ENCODE measurements at places on chromosomes 5 and 9.

- no peak for DNase-seq
These were observed 28.0 kb downstream of the ADAMTSL1 start for GRCh38 chr9:18501949-18502348.

DNA sequence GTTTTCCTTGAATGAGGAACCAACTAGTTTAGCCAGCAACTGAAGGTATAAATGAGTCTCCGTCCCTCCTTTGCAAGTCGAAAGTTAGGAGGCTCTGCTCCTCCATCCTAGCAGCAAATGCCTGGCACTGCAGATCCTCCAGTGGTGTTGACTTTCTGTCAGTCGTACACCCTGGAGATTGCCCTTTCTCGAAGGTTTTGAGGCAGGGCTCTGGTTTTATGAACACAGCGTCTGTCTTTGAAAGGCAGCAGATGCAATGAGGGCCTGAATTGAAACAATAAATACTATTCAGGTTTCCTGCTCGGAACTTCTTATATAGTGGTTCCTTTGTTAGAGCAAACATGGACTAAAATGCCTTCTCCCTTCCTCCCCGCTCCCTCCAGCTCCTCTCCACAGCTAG, 284.0 kb downstream of the TMEM38B start:
- DNase-seq: no peak

DNA sequence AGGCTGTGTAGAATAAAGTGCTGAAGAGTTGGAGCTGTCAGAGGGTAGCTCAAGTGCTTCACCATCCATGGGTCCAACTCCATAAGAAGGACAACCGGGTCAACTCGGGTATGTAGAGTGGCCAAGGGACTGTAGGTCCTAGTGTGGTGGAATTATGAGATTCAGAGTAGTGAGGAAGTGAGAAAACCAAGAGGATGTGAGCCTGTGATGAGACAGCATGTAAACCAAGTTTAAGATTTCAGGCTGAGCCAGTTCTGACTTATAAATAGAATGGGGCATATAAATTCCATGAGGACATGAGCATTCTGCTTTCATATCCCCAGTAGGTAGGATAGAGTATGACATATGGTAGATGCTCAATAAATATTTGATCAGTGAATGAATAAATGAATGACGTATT, 96.3 kb downstream of the CFAP95 start:
- DNase-seq: peak; percentile 18

GRCh38 chr5:150505041-150505511, 2.9 kb upstream of the NDST1 start:
- DNase-seq: no peak

DNA sequence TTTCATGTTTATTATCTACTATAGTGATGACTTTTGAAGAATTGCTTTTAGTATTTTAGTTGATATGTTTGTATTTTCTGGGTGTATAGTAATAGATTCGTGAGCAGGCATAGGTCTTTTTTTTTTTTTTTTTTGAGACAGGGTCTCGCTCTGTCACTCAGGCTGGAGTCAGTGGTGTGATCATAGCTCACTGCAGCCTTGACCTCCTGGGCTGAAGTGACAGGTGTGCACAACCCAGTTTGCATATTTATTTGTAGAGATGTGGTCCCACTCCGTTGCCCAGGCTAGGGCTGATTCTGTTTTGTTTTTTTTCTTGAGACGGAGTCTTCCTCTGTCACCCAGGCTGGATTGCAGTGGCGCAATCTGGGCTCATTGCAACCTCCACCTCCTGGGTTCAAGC, 11.9 kb downstream of the ERBIN start:
- DNase-seq: no peak

GRCh38 chr9:31608881-31609280, 775.6 kb upstream of the ACO1 start:
- DNase-seq: no peak

GRCh38 chr5:124919747-124920525, 173.5 kb upstream of the ZNF608 start:
- DNase-seq: no peak

Measured in SW 1271 (cell line).